Large intestine (tissue), 12 donors: ENCODE measurements at places on chromosomes 5 and 9. TPM values are rescaled to one million over a fixed set of nuclear protein-coding genes. Genes with fewer than 3 reads are reported as not detected.
A peak's percentile ranks its signal among the peaks of the same experiment; 100 is the strongest.

DNA sequence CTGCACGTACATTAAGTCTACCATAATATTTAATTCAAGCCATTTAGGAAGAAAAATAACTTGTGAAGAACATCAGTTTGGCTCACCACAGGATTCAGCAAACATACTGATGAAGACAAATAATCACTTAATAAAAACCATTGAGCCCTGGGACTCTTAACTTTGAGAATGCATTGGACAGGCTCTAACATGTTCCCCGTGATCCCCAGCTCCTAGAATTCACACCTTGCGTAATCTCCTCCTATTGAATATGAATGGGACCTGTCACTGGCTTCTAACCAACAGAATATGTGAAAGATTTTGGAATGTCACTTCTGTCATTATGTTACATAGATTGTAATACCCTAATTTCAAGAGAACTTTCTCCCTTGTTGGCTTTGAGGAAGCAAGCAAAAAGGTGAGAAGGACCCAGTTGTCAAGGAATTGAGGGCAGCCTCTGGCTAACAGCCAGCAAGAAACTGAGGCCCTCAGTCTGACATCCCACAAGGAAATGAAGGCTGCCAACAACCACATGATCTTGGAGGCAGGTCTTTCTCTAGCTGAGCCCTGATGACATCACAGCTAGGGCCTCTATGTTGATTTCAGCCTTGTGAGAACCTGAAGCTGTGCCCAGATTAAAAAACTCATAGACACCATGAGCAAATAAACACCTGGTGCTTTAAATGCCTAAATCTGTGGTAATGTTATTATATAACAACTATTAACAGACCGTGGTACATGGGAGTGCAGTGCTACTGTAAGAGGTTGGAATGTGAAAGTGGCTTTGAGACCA is 433.2 kb downstream of the SEMA5A start:
- DNase-seq = no peak

The ZDHHC11B gene
- 16.1 TPM for polyA plus RNA-seq

- peak; percentile 41 for DNase-seq
Observed at GRCh38 chr9:98401140-98402018, 145.9 kb upstream of the TBC1D2 start.

The FUT7 gene
- polyA plus RNA-seq = 0.69 TPM

DNA sequence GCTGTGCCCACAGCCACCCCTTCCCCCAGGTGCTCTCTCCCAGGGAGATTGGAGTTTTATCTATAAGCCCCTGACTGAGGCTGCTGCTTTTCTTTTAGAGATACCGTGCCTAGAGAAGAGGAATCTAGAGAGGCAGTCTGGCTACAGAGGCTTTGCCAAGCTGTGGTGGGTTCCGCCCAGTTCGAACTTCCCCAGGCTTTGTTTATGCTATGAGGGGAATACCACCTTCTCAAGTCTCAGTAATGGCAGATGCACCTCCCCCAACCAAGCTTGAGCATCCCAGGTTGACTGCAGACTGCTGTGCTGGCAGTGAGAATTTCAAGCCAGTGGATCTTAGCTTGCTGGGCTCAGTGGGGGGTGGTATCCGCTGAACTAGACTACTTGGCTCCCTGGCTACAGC is 157.4 kb downstream of the CAAP1 start:
- no peak for DNase-seq

DNA sequence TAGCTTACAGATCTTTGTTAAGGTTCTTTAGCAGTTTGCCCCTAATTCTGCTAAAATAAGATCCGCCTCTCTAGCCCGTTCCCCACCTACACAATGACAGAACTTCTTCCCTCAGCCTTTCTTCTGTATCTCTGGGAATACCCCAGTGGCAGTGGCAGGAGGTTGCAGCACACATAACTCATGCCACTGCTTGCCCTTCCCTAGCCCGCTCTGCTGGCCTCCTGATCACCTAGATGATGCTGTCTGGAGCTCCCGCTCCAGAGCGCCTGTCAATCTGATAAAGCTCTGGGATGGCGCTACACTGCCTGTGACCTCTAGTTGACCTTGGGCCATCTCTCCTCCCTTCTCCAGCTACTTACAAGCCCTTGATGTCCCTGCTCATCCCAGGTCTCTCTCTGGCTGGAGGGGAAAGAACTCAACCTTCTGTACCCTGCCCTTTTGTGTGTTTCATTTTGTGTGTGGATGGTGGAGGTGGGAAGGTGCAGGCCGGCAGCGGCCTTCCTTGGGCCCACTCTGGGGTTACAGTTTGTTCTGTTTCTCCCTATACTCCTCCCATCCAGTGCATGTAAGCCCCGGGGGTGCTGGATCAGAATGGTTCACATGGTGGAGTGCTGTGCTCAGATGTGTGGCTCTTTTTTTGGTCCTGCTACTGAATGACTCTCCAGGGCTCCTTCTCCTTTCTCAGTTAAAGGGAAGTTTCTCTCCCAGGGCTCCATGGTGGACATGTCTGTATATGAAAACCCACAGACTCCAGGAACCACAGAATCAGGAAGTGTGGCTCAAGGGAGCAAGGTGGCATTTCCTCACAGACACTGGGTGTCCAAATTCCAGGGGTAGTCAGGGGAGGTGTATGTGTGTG is 29.1 kb downstream of the MTX3 start:
- DNase-seq = no peak

The IL3 gene
- polyA plus RNA-seq = not detected

The ZNF883 gene
- polyA plus RNA-seq = 2.6 TPM

GRCh38 chr9:19577411-19577810 is 168.6 kb downstream of the ACER2 start:
- no peak for DNase-seq

DNA sequence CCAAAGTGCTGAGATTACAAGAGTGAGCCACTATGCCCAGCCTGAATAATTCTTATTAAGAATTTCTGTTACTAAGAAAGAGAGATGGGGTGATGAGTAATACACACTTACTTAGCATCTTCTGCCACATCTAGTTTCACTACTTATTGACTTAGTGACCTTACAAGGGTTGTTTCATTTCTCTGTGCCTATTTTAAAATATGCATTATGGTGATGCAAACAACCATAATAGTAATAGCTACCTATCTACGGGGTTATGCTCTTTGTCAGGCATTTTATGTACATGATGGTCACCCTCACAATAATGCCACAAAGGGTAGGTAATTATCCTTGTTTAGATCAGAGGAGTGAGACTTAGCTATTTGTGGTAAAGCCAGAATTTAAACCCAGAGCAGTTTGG is 499.0 kb upstream of the SGCD start:
- no peak for DNase-seq

DNA sequence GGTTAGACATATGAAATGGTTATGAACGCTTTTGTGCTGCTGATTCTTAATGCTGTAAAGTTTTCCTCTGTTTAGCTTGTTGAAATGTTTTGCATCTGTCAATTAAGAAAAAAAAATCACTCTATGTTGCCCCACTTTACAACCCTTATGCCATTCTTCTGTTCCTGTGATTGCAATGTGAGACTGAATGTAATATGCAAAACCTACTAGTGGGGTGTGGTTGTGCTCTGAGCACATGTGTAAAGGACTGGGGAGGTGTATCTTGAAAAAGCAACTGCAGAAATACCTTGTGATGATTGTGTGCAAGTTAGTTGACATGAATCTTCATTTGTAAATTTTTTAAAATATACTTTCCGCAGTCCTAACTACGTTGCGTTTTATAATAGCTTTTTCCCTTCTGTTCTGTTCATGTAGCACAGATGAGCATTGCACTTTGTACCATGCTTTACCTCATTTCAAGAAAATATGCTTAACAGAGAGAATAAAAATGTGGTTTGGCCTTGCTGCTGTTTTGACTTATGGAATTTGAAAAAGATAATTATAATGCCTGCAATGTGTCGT is 357.0 kb upstream of the PIK3R1 start:
- peak; percentile 25 for DNase-seq

The EGFLAM gene
- 4.4 TPM for polyA plus RNA-seq

GRCh38 chr5:101212942-101213514 is 309.9 kb upstream of the ST8SIA4 start:
- DNase-seq = no peak

GRCh38 chr9:34884747-34885189 is 73.3 kb upstream of the PHF24 start:
- DNase-seq = no peak
